ENCODE measurements at places on chromosomes 11 and 22. TPM values are rescaled to one million over a fixed set of nuclear protein-coding genes. Genes with fewer than 3 reads are reported as not detected.

DNA sequence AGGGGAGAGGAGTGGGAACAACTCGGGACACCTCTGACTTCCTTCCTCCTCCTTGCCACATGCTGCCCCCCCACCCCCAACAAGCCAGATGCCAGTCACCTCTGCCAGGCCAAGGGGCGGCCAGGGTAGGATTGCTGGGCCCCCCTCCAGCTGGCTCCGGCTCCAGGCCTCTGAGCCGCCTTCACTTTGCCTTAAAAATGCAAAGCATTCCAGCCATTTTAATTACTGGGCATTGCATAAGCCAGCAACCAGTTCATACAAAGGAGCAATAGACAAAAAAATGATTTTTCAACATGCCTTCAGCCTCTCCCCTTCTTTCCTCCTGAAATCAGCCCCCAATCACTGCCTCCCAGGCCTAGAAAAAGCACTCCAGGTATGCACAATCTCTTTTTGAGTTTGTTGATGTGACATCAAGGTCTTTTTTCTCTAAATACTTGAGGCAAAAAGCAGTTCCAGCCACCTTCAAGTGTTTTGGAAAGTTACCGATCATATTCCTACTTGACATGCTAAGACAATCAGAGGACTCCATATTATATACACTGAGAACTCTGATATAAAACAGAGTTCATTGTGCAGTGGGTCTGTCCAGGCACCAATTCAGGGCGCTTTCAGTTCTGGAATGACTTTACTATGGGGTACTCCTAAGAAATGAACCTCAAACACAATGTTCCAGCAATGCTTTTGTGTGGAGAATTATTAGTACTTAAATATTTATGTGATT, 12.4 kb upstream of the TIMP3 start:
- peak; percentile 91 for DNase-seq

DNA sequence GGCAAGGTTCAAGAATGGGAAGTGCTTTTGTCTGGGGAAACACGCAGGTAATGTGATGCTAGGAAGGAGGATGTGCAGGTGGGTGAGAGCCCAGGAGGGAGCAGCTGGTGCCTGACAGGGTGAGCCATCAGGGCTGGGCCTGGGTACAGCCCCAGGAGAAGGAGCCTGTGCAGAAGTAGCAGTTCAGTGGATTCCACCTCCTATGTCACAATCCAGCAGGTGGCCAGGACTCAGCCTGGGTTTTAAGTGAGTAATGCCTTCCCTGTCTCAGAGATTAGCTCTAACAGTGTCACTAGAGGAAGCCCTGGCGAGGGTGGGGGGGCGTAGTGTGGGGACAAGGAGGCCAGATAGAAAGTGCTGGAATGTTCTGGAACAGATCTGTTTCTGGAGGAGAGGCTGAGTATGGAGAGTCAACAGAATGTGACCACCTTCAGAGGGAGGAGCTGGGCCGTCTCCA, 8.1 kb downstream of the RIC8A start:
- DNase-seq = no peak

- DNase-seq = peak; percentile 80
Observed at GRCh38 chr11:6703247-6704063, 20.3 kb upstream of the MRPL17 start.

The OR2AG2 gene
- total RNA-seq = 0.09 TPM

The FXYD6 gene
- total RNA-seq = 0.98 TPM

- DNase-seq = no peak
Observed at GRCh38 chr11:72001834-72002591, 3.3 kb downstream of the IL18BP start.

GRCh38 chr22:45972091-45972888, 4.7 kb downstream of the WNT7B start:
- DNase-seq = no peak

The SSTR3 gene
- total RNA-seq = not detected

The GSTP1 gene
- 172 TPM for total RNA-seq

DNA sequence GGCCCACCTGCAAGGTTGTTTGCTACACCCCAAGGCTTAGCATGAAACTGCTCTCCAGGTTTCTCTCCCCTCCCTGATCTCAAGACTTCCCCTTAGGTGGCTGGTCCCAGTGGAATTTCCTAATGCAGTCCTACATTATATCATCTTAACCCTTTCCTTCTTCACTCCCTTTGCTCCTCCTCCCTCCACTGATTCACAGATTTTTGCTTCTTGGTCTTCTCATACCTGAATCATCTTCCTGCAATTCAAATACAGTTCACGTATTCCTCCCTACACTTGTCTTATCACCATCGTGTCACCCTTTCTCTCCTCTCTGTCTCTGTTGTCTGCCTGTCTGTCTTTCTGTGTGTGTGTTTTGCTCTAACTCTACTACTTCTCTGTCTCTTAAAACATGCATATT, 17.0 kb downstream of the MMP10 start:
- DNase-seq = no peak

GRCh38 chr22:22867996-22868715, 19.5 kb upstream of the IGLL5 start:
- no peak for DNase-seq

GRCh38 chr11:36447514-36447913, 62.6 kb downstream of the TRAF6 start:
- DNase-seq = no peak

DNA sequence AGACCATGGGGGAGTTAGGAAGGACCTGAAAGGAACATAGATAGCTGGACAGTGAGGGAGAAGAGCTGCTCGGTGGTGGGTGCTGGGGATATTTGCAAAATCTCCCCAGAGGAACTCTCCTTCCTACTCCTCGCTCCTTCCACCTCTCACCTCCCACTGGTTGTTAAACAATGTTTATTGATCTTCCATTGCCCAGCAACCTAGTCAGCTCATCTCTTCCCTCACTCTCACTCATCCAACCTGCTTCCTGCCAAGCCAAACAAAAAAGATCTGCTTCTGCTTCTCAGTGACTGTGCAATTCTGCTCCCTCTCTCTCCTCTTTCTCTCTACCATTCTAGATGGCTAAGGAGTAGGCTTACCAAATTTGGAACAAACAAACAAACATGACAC, 115.0 kb downstream of the SLC1A2 start:
- DNase-seq = peak; percentile 61

- DNase-seq = no peak
Observed at GRCh38 chr11:2416765-2417164, 16.2 kb downstream of the TSSC4 start.

The APOL4 gene
- total RNA-seq = 2.0 TPM

The HTR3A gene
- not detected for total RNA-seq

GRCh38 chr22:50146439-50147238, 23.9 kb upstream of the PANX2 start:
- peak; percentile 80 for DNase-seq

GRCh38 chr22:27719535-27720227, 81.9 kb downstream of the MN1 start:
- DNase-seq = peak; percentile 82

DNA sequence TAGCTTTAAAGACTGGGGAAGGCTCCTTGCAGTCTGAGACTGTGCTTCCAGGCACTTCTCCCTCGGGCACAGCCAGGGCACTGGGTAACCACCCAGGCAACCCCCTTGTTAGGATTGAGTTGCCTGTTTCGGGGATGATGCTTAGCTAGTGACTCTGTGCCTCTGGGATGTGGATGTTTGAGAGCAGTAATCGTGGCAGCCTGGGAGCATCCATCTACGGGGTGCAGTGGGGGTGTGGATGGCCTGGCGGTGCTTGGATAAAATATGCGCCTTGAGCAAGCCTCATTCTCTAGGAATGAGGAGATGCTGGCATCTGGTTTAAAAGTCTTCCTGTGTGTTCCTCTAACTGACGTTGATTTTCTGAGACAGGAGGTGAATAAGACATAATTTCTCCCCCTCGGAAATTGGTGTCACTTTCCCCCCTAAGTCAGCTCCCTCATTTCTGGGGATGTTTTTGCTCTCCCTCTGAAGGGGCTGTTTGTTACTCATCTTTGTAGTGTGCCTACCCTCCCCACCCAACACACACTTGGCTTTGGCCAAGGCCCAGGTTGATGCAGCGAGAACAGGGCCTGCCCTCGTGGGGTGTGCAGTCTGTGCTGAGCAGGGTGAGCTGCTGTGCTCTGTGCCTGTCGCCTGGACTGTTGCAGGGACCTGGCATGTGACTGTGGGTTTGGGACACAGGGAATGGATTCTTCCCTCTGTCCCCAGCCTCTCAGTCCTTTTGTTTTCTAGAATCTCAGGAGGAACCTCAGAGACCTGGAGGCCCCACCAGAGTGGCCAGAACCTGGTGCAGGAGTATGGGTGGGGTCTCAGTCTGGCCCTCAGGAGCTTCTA, 2.0 kb downstream of the GNAZ start:
- no peak for DNase-seq

GRCh38 chr22:25235547-25236290, 16.3 kb downstream of the CRYBB2 start:
- DNase-seq = peak; percentile 64

The GP1BB gene
- 20.1 TPM for total RNA-seq

DNA sequence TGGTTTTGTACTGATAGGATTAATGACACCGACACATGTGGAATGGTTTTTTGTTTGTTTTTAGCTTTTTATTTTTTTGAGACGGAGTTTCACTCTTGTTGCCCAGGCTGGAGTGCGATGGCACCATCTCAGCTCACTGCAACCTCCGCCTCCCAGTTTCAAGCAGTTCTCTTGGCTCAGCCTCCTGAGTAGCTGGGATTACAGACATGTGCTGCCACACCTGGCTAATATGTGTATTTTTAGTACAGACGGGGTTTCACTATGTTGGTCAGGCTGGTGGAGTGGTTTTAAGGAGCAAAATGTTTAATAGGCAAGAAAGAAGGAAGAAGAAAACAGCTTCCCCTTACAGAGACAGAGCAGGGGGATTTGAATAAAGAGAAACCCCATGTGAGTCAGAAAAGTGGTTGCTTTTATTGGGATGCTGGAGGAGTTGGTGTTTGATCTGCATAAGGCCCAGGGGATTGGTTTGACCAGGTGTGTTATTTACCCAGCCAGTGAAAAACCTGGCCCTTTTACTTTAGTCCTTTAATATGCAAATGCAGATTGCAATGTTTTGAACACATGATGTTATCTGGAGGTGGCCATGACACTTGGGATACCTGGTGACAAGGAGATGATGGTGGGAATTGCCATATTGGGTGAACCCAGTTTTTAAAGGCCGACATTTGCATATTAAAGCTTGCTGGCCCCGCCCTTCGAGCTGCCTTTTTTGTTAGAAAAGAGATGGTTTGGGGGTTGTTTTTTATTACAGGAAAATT, 24.3 kb downstream of the SUSD2 start:
- no peak for DNase-seq

- peak; percentile 58 for DNase-seq
Observed at GRCh38 chr11:61815790-61816735, 740 bp downstream of the FADS1 start.

DNA sequence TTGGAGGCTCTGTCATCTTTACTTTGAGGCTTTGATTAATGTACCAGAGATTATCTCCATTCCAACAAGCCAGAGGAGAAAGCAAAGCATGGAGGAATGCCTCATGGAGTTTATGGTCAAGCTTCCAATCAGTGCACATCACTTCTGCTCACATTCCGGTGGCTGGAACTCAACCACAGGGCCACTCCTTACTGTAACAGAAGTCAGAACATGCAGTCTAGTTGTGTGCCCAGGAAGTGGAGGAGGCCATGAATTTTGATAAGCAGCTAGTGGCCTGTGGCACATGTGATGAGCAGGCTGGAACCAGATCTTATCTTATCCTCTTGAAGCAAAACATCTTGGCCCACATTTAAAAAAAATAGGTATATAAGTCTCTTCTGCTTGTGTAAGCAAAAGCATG, 258.9 kb upstream of the ARHGAP20 start:
- peak; percentile 62 for DNase-seq

DNA sequence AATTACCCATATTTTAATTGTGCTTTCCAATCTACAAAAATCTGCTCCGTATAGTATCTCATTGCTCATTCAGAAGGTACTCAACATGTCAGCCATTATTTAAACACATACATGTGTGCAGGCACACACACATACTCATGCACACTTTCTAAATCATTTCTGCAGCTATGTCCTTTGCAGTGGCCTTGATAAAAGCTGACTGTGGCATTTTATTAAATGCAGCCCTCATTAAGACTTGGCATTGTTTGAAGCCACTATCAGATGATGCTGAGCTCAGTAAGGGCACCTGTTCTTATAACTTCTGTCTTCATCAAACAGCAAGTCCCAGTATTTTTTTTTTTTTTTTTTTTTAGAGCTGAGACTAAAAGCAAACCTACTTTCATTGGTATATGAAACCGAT, 1071.9 kb upstream of the CCDC90B start:
- no peak for DNase-seq

The CARD18 gene
- not detected for total RNA-seq

DNA sequence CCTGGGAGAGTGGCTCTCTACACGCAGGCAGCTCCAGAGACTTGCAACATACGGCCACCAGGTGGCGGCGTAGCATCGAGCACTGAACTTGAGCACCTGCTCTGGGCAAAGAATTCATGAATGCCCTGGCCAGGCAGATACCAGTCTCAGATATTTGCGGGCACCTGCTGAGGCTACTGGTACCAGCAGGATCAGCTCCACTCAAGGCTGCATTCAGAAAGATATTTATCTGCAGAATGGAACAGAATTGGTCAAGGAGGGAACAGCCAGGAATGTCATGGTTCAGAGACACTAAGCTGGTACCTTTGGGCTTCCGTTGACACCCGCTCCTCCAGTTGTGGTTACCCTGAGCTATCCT, 10.8 kb upstream of the CCDC86 start:
- peak; percentile 80 for DNase-seq

- no peak for DNase-seq
Observed at GRCh38 chr22:47423861-47424820, 661.7 kb downstream of the TBC1D22A start.

The ASCL3 gene
- total RNA-seq = not detected

The FOLH1 gene
- not detected for total RNA-seq

GRCh38 chr11:114886644-114887265, 208.4 kb downstream of the NXPE2 start:
- DNase-seq = no peak

The CRYAB gene
- total RNA-seq = 60.2 TPM

DNA sequence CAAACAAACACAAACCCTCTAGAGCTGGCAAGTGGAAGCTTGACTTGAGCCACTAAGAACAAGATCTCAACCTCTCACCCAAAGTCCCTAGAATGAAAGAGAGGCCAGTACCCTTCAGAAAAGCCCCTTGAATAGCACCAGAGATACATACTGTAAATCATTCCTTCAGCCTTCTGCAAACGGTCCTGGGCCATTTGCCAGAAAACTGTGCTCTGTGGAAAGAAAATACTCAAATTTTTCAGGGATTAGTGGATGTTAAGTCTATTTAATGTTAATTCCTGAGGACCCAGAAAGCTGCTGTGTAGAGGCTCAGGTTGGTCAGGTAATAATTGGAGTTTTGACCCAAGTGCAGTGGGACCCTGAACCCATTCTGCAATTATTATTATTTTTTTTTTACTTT, 16.9 kb downstream of the SERPINH1 start:
- no peak for DNase-seq
